NCI-H1105 (cell line): ENCODE measurements at places on chromosomes 1 and 21.

DNA sequence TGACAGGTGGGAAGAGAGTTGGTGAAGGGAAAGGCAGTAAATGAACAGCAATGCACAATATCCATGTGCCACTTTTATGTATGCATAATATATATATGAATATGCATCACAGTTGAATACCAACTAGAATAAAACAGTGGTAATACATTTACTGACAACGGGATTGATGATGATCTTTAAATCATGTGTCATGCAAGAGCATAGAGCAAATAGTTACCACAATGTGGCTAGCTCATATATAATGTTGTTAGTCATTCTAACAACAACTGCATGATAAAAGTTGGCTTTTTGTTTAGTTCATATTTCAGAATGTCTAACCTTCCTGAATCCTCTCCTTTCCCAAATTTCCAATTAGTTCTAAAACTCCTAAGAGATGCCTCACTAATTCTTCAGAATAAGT, 46.4 kb downstream of the GORAB start:
- DNase-seq, result no peak

- DNase-seq, result no peak
These were observed 115.9 kb upstream of the NEK7 start for GRCh38 chr1:198040880-198041279.

DNA sequence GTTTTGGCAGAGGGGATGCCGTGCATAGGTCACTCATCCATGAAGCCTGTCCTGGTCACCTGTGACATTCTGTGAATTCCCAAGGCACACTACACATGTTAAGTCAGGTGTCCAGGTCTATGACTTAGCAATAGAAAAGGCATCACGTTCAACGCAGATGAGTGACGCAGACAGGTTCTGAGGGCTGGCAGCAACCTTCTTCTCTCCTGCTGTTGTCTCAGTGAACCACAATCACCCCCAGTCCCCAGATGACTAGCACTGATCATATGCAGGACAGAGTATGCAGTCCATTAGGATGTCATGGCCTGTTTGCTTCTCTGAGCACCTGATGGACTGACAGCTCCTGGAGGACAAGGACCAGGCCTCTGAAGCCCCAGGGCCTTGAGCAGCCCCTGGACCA, 157.8 kb upstream of the KAZN start:
- no peak for DNase-seq

DNA sequence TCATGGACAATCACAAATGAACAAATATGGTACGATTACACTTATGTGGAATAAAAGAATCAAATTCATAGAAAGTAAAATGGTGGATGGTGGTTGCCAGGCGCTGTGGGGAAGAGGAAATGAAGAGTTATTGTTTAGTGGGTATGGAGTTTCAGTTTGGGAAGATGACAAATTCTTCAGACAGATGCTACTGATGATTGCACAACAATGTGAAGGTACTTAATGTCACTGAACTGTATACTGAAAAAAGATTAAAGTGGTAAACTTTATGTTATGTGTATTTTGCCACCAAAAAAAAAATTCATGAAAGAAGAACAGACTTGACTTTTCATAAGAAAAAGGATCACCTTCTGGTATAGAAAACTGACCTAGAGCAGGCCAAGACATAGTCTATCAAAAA, 745.6 kb upstream of the CXADR start:
- no peak for DNase-seq

DNA sequence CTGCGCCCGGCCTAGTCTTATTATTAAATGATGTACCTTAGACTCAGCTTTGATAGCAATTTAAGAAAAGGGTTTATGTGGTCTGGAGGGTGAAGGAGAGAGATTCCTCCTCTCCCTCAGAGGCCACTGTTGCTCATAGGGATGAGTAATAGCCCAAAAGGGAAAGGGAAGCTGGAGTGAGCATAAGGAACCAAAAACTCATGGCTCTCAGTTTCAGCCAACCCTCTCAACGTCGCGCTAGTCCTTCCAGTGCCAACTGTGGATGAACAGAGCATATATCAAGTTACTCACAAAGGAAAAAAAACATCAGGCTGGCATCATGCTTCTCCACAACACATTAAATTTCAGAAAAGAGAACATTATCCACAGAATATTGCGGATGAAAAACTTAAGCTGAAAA, 8.3 kb upstream of the GPR89B start:
- DNase-seq, result no peak

GRCh38 chr1:107499139-107499744, 358.4 kb downstream of the NTNG1 start:
- no peak for DNase-seq

DNA sequence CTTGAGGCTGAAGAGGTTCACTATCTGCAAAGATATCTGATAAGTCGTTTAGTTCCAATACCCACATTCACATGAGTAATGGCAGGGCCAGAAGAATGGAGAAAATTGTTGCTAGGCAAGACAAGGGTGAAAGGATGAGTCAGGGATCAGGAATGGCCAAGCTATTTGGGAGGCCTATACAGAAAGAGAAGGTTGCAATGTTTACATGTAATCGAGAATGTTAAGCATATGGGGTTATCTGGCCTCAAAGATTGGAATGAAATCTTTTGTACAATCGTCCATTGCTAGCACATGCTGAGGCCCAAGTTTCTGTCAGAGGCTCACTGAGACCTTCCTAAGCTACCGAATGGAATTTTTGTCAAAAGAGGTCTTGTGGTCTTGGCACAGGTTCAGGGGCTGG, 299.9 kb upstream of the PLD5 start:
- no peak for DNase-seq

- no peak for DNase-seq
These were observed 246.7 kb upstream of the B3GALT2 start for GRCh38 chr1:193432979-193433587.

DNA sequence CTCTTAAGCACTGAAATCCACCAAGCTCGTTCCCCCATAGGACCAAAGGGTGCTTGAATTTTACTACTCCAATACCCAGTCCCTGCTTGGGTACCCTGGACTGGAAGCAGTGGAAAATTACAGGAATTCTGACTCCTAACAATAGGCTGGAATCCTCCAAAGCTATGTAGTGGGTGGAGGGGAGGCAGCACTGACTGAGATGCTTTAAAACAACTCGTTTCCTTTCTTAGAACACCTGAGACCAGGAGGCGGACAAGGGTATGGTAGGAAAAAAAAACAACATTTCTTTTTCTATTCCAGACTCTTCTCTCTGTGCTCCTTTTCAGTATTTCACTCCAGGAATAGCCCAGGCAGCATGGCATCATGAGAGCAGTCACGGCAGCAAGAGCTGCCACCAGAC, 2.3 kb downstream of the PEF1 start:
- DNase-seq, result no peak
